Keratinocyte (primary cell): ENCODE measurements at places on chromosomes 2 and 18. TPM values are rescaled to one million over a fixed set of nuclear protein-coding genes. Genes with fewer than 3 reads are reported as not detected.

DNA sequence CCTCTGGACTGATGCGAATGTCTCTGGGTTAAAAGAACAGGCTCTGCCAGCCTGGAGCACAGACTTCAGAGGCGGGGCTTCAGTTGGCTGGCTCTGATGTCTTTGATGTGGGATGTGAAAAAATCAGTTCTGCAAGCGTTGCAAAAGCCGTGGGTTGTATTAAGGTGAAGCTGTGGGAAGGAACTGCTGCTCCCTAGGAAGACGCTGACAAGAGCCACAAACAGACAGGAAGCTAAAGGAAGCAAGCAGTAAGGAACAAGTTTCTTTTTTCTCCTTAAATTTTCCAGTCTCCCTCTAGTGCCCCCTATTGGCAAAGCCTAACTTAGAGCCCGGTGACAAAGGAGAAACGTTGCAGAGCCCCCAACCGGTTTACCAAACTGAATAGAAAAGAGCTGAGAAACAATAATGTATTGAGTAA, 239.0 kb downstream of the CCDC178 start:
- no peak for DNase-seq

CD28 gene
- polyA plus RNA-seq = 0.01 TPM in 1 of 3 replicates, not detected in the others

DNA sequence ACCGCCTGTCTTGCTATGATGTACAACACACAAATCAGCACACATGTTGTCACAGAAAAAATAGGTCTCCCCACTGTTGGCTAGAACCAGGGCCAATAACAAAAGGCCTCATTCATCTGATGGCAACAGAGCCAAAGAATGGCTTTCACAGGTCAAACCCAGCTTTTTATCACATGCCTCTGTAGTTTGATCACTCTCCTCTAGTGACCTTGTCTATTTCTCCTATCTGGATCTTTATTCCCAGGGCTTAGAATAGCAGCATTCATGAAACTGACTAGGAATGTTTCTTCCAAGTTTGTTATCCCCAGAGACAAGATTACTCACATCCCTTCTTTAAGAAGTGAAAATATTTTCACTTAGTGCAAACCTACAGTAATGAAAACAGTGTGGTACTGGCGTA, 285.8 kb upstream of the GYPC start:
- no peak for DNase-seq

CLASP1 gene
- polyA plus RNA-seq = 11.1 to 16.7 TPM (median 16.3 TPM) in 3 replicates

HAAO gene
- polyA plus RNA-seq = 0.05 to 0.08 TPM in 2 of 3 replicates, not detected in the other

DNA sequence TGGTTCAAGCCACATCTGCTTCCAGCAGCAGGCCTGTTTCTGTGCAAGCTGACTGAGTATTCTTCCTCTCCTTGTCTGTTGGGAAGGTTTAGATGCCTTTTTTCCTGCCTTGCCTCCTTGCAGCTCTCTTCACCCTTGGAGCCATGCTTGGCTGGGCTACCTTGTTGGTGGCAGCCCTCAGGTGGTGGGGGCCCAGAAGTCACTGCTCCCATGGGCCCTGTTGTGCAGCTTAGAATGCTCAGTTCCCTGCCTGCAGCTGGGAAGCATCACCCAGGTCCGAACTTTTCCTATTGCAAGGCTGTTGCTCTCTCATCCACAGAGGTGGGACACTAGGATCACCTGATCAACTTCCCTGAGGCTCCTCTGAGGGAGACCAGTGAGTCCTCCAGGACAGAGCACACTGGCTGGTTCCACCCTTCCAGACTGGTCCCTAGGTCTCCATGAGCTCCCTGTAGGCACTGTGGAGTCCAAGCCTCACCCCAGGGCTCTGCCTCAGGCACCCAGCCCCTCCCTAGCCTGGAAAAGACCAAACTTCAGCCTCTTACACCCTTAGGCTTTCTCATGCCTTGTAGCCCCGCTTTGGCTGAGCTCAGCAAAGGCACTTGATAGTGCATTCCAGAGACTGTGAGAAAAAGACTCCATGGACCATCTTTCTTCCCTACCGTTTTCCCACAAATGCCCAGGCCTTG, 219.3 kb upstream of the SH3BP4 start:
- no peak for DNase-seq

DNA sequence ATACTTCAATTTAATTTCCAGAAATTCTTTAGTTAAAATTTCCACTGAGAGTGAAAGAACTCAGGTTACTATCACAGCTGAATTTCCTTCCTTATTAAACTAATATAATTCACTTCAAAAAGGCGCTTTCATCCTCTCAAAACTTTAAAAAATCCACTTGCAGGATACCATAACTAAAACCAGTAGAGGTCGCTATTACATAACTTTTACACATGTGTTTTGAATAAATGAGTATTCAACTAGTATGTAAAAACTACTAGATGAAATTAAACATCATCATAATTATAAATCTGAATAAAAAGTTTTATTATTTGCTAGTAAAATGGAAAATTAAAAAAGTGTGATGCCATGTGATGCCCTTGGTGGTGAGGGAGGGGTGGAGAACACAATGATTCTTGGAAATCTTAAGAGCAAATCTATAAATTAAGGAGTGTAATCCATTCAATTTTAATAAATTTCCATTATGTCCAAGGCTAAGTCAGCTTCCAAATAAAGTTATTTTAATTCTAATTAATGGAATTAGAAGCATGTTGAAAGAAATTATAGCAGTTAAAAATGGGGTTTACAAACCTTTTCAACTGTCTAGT, 61.4 kb downstream of the SOS1 start:
- DNase-seq = no peak

GRCh38 chr2:100666996-100667395, 104.2 kb downstream of the PDCL3 start:
- DNase-seq = no peak

GRCh38 chr2:33230195-33230594, 246.3 kb upstream of the RASGRP3 start:
- no peak for DNase-seq

DNA sequence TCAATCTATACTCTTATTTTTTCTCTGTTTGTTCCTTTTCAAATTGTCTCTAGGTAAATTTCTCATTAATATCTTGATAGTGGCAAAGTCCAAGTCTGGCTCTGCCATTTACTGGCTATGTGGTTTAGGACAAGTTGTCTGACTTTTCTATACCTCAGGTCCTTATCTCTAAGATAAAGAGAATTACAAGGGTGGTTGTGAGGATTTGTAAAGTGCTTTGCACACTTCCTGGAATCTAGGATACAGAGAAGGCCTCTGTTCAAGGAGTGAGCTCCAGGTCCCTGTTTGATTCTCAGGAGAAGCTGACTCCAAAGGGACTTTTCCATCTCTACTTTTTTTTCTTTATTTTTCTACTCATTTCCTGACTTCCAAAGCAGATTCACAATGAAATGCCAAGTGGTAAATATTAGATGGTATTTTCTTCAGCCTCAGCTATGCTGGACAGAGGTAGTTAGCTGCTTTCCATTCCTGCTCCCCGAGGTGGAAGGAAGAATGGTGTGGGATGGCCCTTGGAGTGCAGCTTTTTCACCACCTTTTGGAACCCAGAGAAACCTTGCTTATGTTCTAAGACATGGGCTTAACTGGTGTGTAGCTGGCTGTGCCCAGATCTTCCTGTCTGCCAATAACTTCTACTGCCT, 90.5 kb downstream of the GALNT1 start:
- no peak for DNase-seq

GRCh38 chr2:230774348-230774951, 61.8 kb downstream of the CAB39 start:
- no peak for DNase-seq
